ENCODE measurements at places on chromosomes 1 and 21.

DNA sequence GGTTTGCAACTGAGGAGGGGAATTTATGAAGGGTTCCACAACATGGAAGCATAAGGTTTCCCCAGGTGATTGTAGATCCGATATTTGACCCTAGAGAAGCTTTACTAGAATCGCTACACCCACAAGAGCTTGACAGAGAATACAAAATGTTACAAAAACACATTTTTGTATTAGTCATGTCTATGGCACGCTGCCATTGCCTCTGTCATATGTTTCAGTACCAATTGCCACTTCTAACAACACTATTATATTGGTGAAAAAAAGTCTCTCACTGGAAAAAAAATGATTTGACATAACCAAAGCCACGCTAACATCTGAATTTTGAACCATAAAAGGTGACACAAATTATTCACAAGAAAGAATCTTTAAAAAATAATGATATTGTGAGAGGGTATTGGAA is 214.5 kb downstream of the KCNT2 start:
- H3K4me3 ChIP-seq = no peak overlapping the region
- H3K36me3 ChIP-seq = no peaks in the 10 kb centered on the region
- DNase-seq = no peak
- H3K27ac ChIP-seq = no peak overlapping the region

GRCh38 chr1:203629016-203629506 is 2.4 kb downstream of the ATP2B4 start:
- peaks cover 25% of the 10 kb centered on the region for H3K36me3 ChIP-seq
- no peaks in the 10 kb centered on the region for H3K27me3 ChIP-seq
- peaks cover 47% of the 10 kb centered on the region for H3K4me1 ChIP-seq
- H3K4me3 ChIP-seq = peak overlapping the region; percentile 90

DNA sequence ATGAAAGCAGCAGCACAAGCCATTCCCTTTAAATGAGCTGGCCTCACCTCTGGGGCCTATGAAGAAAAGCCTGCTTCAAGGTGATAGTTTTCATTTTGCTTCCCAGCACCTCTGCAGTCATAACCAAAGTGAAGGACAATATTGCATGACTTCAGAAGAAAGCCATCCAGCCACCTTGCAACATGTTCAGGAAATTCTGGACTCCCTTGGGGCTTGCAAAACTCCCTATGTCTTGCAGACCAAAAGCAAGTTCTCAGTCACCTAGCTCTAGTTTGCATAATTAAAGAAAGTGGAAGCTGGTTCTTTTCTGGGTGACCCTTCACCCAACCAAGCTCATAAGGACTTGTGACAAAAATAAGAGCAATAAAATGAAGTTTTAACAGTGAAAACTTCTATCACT is 87.6 kb downstream of the GFI1 start:
- no peaks in the 10 kb centered on the region for H3K27me3 ChIP-seq
- no peak overlapping the region for H3K27ac ChIP-seq
- no peak overlapping the region for H3K4me3 ChIP-seq

DNA sequence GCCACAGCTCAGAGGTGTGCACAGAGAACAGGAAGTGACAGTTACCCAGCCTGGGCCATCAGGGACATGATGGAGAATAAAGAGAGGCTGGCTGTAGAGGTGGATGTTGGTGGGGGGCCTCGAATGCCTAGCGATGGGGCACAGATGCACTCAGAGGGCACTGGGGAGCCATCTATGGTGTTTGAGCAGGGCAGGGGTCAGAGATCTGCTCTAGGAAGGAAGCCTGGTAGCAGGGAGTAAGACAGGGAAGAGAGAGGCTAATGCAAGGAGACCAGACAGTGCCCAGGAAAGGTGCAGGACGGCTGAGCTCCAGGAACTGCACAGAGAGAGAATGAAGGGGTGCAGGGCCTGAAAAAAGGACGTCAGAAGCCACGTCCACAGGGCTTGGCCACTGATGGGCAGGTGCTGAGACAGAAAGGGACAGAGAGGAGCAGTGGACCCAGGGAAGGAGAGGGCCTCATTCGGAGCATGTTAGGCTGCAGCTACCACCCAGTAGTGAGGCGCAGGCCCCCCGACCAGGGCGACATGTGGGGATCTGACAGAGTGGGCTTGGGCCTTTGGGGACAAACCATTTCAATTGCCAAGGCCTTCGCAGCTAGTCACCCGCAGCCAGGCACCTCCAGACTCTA is 1.1 kb upstream of the KCNAB2 start:
- no peak overlapping the region for H3K4me3 ChIP-seq
- no peak overlapping the region for H3K27ac ChIP-seq
- H3K27me3 ChIP-seq = no peaks in the 10 kb centered on the region
- peaks cover 5% of the 10 kb centered on the region for H3K4me1 ChIP-seq

- no peak for DNase-seq
- no peak overlapping the region for H3K27ac ChIP-seq
- H3K4me3 ChIP-seq = no peak overlapping the region
- H3K27me3 ChIP-seq = no peaks in the 10 kb centered on the region
- no peaks in the 10 kb centered on the region for H3K4me1 ChIP-seq
These were observed 14.6 kb upstream of the PTAFR start for GRCh38 chr1:28190996-28191645.

- no peak overlapping the region for H3K4me3 ChIP-seq
- peaks cover 50% of the 10 kb centered on the region for H3K36me3 ChIP-seq
- peaks cover 33% of the 10 kb centered on the region for H3K4me1 ChIP-seq
- DNase-seq = no peak
These were observed 30.7 kb downstream of the CENPF start for GRCh38 chr1:214633686-214634085.

DNA sequence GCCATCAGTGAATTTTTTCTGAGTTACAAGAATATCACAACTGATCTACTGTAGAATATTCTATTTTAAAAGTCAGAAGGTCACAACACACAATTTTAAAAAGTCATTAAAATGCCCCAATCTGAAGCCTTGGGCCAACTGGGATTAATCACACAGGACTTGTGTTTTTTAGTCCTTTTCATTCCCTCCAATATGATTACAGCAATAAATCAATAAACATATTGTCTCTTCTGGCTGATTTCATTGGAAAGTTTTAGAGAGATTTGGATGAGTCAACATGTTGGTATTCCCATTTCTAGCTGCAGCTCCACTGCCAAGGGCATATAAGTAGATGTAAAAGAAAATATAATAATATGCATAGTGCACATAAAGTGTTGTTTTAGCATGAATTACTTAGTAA is 85.8 kb downstream of the NIBAN1 start:
- H3K4me3 ChIP-seq = no peak overlapping the region
- H3K27me3 ChIP-seq = peaks cover 3% of the 10 kb centered on the region
- peaks cover 52% of the 10 kb centered on the region for H3K4me1 ChIP-seq
- no peak for DNase-seq
- peaks cover 21% of the 10 kb centered on the region for H3K36me3 ChIP-seq
- H3K27ac ChIP-seq = no peak overlapping the region

- no peaks in the 10 kb centered on the region for H3K4me1 ChIP-seq
- no peaks in the 10 kb centered on the region for H3K27me3 ChIP-seq
- no peak for DNase-seq
- H3K36me3 ChIP-seq = no peaks in the 10 kb centered on the region
- H3K4me3 ChIP-seq = no peak overlapping the region
These were observed 31.7 kb downstream of the EDN2 start for GRCh38 chr1:41452704-41453290.

GRCh38 chr1:9402256-9402616 is 109.5 kb downstream of the SPSB1 start:
- no peak overlapping the region for H3K4me3 ChIP-seq
- H3K4me1 ChIP-seq = no peaks in the 10 kb centered on the region
- no peak overlapping the region for H3K27ac ChIP-seq
- no peak for DNase-seq

GRCh38 chr1:248815407-248816034 is 10.2 kb downstream of the SH3BP5L start:
- H3K4me1 ChIP-seq = peaks cover 40% of the 10 kb centered on the region
- H3K4me3 ChIP-seq = no peak overlapping the region
- H3K27ac ChIP-seq = peak overlapping the region; percentile 10
- DNase-seq = no peak
- H3K27me3 ChIP-seq = no peaks in the 10 kb centered on the region

DNA sequence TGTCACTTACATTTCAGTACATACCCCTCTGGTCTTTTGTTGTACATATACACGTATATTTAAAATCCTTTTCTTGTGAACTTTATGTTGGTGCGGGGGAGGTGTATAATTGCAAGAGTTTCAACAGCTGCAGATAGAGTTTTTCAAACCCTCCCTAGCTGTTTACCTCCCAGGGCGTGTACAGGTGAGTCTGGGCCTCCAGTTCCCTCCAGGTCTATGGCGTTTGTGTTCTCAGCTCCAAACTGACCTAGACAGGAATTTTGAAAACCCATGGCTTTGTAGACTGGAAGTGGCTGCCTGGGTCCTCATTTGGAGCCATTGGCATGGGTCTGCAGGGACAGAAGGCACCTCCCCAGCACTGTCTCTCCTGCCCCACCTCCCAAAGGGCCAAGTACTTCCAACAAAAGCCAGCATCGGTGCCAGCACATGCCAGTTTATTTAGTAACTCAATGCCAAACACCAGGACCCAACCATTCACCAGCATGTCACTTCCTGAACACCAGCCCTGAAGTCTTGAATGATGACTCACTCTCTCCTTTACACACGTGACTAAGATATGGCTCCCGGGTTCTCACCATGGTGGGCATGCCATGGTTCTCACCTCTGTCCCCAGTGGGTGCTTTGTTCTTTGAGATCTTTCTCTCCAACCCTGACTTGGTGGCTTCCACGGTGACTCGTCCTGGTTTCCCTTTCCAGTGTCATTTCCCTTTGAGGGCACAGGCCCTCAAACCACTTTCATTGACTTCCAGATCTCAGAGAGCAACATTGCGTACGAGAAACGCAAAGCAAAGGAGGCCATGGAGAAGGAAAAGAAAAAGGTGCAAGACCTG is 57.3 kb upstream of the EFHD2 start:
- peak overlapping the region; percentile 35 for H3K27ac ChIP-seq
- peaks cover 32% of the 10 kb centered on the region for H3K4me1 ChIP-seq
- H3K4me3 ChIP-seq = peak overlapping the region; percentile 9
- no peaks in the 10 kb centered on the region for H3K36me3 ChIP-seq
- H3K27me3 ChIP-seq = peaks cover 6% of the 10 kb centered on the region

DNA sequence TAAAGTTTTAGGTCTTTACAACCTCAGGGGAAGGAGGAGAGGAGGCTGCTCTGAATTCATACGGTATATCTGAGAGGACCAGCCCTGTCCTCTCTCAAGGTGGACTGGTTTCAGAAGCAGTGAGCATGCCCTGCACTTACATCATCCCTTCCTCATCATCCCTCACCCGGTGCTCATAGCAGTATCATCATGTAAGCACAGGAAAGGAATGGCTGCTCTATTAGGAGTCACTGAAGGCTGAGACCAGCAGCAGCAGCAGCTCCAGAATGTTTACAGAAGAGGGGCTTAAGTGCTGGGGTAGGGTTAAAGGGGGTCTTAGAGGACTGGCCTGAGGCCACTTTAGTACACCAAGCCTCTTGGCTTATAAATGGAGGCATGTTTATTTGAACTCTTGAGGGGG is 185.9 kb downstream of the AK5 start:
- H3K27me3 ChIP-seq = no peaks in the 10 kb centered on the region
- H3K4me3 ChIP-seq = no peak overlapping the region
- no peak overlapping the region for H3K27ac ChIP-seq
- no peak for DNase-seq
- peaks cover 2% of the 10 kb centered on the region for H3K4me1 ChIP-seq
- H3K36me3 ChIP-seq = peaks cover under 1% of the 10 kb centered on the region

DNA sequence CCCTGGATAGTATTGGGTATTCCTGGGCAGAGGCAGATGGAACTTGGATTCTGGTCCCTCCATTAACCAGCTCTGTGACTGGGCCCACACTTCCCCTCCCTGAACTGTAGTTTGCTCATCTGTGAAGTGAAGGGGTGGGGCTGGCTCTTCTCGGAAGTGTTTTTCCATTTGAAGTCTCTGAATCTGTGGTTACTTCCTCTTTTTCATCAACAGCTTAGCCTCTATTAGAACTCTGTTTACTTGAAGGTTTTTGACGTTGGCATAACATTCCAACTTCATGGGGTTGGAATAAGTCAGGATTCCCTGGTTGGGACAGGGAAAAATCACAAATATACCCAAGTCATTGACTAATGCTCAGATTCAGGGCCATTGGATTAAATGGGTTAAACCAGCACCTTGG is 3.6 kb downstream of the KIAA0040 start:
- peaks cover 74% of the 10 kb centered on the region for H3K4me1 ChIP-seq
- peaks cover 51% of the 10 kb centered on the region for H3K36me3 ChIP-seq
- peak overlapping the region; percentile 93 for H3K27ac ChIP-seq
- DNase-seq = peak; percentile 81

GRCh38 chr1:111535256-111536191 is 32.1 kb upstream of the ADORA3 start:
- H3K4me3 ChIP-seq = no peak overlapping the region
- H3K27ac ChIP-seq = no peak overlapping the region
- H3K36me3 ChIP-seq = no peaks in the 10 kb centered on the region
- H3K4me1 ChIP-seq = peaks cover 8% of the 10 kb centered on the region
- DNase-seq = no peak

- peaks cover 46% of the 10 kb centered on the region for H3K4me1 ChIP-seq
- peak overlapping the region; percentile 71 for H3K27ac ChIP-seq
- no peak for DNase-seq
- no peak overlapping the region for H3K4me3 ChIP-seq
- H3K36me3 ChIP-seq = peaks cover 12% of the 10 kb centered on the region
These were observed 24.2 kb downstream of the TNFRSF9 start for GRCh38 chr1:7916501-7916830.

DNA sequence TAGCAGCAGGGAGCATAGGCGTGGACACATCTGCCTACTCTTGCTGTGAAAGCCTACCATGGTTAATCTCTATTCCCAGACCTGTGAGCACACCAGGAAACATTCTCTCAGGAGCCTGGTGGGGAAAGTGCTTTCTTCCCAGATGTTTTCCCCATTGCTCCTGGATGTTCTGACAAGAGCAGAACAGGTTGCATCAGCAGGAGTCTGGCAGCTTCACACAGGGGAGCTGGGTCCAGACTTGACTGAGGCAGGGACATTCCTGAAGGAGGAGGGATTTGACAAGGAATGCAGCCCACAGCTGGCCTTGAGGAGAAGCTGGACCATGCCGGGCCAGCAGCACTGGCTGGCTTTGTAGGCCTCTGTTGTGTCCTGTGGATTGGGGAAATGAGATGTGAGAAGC is 21.0 kb upstream of the ARTN start:
- DNase-seq = no peak
- no peaks in the 10 kb centered on the region for H3K4me1 ChIP-seq
- no peak overlapping the region for H3K4me3 ChIP-seq
- peaks cover 2% of the 10 kb centered on the region for H3K36me3 ChIP-seq

GRCh38 chr1:36956570-36956969 is 77.7 kb downstream of the GRIK3 start:
- no peaks in the 10 kb centered on the region for H3K36me3 ChIP-seq
- no peaks in the 10 kb centered on the region for H3K4me1 ChIP-seq
- DNase-seq = no peak

DNA sequence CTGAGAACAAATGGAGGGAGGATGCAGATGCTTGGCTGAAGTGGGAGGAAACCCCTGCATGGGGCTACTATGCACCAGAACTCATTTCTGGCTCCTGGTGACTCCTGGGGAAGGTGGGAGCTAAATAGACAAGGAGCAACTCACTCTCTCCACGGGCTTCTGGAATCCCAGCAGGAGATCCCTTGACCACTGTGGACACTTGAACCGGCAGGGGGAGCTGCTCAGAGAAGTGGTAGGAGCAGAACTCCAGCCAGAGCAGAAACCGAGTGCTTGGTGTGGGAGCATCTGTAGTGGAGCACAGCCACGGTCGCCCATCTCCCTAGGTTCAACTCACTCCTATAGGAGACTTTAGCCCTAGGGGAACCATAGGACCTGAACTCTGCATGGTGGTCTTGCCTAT is 205.6 kb upstream of the GJB5 start:
- peak; percentile 11 for DNase-seq
- no peak overlapping the region for H3K27ac ChIP-seq
- no peaks in the 10 kb centered on the region for H3K4me1 ChIP-seq
- H3K36me3 ChIP-seq = no peaks in the 10 kb centered on the region

Measured in activated CD4-positive, alpha-beta memory T cell treated with anti-CD3 and anti-CD28 coated beads for 36 hours (primary cell).